NCI-H2227 treated with DMSO at 0.1 percent for 48 hours (cell line): ENCODE measurements at places on chromosomes 11 and 22.

GRCh38 chr11:7646866-7647265, 26.4 kb downstream of the CYB5R2 start:
- no peak for DNase-seq

DNA sequence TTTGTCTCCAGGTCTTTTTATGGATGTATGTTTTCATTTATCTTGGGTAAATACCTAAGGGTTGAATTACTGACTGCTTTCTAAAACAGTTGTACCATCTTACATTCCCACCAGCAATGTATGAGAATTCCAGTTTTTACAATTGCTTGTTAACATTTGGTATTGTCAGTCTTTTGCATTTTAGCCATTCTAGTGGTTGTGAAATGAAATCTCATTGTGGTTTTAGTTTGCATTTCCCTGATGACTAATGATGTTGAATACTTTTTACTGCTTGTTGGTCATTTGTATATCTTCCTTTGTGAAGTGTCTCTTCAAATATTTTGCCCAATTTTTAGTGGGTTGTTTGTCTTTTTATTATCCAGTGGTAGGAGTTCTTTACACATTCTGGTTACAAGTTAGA, 92.8 kb downstream of the ARFGAP2 start:
- DNase-seq, result no peak

GRCh38 chr11:114185436-114185835, 110.8 kb upstream of the NNMT start:
- DNase-seq, result no peak

DNA sequence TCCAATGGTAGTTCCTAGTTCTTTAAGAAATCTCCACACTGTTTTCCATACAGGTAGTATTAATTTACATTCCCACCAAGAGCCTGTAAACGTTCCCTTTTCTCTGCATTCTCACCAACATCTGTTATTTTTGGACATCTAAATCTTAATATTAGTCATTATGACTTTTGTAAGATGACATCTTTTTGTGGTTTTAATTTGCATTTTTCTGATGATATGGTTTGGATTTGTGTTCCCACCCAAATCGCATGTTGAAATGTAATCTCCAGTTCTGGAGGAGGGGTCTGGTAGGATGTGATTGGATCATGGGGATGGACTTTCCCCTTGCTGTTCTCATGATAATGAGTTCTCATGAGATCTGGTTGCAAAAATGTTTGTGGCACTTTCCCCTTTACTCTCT, 89.0 kb downstream of the MUC15 start:
- DNase-seq, result no peak

DNA sequence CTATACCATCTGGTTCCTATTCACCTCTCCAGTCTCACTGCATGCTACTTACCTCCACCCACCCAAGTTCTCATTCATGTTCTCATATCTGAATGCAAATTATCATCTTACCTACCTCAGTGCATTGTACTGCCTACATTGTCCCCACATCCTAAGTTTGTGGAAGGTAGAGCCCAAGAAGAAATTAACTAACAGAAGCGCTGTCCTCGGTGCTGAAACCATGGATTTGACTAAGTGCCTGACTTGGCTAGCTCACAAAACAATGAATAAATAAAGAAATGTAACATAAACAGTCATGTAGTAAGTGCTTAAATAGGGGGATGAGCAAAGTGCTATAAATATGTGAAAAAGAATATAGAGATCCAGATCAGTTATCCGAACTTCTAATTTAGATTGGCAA, 63.2 kb downstream of the GRIA4 start:
- DNase-seq, result no peak

DNA sequence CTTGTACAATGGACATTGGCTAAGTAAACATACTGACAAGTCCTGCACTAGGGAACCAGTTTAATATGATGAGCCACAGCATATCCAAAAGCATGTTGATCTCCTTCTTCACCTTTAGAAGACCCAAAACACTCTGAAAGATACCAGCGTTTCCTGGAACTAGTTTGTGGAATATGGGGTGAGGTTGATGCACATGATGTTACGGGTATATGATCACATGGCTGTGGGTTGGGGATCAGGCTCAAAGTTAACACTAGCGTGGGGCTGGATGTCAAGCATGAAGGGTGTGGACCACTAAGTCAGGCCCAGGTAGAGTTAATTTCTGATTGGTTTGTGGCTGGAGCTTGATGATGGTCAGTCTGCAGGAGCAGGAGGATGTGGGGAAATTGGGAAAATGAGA, 9.0 kb downstream of the IGLL5 start:
- no peak for DNase-seq

- no peak for DNase-seq
These were observed 15.6 kb downstream of the TBC1D10A start for GRCh38 chr22:30310881-30311771.

- no peak for DNase-seq
These were observed 2.3 kb upstream of the AIFM3 start for GRCh38 chr22:20964799-20965103.

- no peak for DNase-seq
These were observed 123.9 kb downstream of the MRTFA start for GRCh38 chr22:40512426-40513136.

DNA sequence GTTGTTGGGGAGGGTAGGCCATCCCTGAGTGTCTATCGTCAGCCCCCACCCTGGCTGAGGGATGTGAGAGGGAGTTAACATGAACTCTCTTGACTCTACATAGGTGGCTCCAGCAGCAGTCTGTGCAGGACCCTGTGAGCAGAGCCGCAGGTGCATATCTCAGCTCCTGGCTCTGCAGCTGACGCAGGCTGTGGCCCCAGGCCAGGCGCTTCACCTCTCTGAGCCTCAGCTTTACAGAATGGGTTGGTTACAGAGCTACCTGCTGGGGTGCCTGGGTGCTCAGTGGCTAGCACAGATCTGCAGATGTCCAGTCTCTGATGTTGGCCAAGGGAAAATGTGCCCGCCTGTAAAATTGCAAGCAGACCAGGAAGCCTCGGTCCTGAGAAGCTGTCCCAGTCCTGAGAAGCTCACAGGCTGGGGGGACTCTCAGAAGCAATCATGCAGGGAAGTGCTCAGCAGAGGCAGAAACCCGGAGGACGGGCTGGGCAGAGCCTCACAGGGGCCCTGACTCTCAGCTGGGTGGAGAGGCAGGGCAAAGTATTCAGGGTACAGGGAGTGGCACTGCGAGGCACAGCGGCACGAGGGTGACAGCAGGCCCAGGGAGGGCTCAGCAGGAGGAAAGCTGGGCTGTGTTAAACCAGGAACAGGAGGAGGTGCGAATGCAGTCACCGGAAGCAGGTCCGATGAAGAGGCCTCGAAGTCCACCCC, 15.9 kb upstream of the LRP5 start:
- DNase-seq, result no peak

- DNase-seq, result no peak
These were observed 126.0 kb downstream of the CTTN start for GRCh38 chr11:70524096-70524922.

DNA sequence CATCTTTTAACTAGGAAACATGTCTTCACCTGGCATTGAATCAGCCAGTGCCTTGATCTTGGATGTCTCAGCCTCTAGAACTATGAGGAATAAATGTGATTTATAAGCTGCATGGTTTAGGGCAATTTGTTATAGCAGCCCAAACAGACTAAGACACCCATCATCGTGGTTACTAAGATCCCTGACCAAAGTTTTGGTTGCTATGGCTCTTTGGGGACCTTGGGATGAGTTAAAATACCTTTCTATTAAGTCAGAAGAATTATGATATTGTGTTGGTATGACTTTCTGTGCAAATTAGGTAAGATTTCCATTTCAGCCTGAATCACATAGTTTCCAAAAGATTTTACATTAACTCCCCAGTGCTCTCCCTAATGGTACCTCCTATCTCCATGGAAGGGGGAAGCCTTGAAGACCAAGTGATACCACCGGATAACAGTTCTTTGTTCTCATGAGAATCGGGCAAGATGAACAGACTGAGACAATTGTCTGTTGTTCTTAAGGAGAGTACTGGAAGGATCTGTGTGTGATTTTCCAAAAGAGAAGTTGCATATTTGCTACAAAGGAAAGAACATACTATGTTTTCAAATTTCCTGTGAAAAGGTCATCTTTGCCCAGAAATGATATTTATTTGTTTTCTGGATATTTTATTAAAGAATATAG, 60.4 kb upstream of the UBASH3B start:
- no peak for DNase-seq

DNA sequence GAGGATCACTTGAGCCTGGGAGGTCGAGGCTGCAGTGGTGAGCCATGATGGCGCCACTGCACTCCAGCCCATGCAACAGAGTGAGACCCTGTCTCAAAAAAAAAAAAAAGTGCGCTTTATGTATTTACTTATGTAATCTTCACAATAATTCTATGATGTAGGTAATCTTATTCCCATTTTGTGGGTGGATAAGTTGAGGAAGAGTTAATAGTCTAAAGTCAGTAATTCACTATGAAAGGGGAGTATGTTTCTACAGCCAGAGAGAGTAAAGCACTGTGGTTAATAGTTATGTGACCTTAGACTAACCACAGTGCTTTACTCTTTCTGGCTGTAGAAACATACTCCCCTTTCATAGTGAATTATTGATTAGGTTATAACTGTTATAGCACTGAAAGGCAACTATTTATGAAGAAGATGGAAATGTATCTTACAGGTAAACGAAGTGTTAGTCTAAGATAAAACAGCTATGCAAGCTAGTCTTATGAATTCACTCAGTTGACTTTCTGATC, 11.9 kb downstream of the CTR9 start:
- no peak for DNase-seq

DNA sequence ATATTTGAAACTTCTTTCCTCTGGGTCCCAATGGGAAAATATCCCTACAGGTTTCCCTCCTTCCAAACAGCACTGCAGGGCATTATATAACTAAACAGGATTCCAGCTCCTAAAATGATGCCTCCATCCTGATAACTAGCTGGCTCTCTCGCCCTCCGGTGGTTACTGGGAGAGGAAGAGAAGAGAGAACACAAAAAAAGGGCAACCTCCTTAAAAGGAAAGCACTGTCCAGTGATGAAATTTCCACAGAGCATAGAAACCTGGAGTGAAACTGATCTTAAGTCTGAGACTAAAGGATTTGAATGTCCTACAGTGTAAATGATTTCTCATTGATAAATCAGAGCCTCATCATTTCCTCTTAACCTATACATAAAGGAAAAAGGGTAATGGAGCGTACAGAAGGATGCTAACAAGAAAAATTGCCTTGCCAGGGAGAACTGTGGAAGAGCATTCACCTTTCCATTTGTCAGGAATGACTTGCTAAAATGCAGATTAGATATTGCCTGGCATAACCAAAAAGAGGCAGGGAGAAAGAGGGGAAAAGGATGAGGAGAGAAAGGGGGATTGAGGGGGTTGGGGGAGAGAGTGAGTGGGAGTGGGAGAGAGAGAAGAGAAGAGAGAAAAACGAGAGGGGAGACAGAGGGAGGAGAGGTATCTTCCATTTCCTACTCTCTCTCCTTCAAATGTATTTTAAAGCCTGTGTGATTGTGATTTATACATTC, 121.3 kb downstream of the APOL5 start:
- peak; percentile 28 for DNase-seq

DNA sequence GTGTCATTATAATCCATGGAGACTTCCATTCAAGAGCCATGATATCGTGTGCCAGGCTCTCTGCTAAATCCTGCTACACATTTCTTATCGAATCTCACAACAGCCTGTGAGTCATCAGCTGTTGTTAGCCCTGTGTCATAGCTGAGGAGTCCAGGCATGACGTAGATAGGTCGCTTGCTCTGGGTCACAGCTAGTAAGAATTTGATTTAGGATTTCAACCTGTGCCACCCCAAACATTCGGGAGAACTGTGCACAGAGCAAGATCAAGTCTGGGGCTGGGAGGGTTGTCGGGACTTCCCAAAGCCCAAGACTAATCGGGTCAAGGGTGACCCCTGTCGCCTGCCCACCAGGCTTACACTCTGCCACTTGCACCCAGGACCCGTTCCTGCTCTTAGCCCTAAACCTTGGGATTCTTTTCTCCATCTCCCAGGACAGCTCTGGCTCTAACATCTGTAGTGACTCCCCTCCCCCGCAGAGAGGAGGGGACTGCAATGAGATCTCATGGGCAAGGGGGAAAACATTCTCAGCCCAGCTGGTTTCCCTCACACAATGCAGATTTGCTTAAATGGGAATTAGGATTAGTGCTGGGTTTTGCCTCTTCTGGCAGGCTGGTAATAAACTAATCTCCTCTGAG, 34.3 kb downstream of the TSPAN18 start:
- no peak for DNase-seq

GRCh38 chr11:63738720-63739360, 29.7 kb downstream of the ZFTA start:
- peak; percentile 79 for DNase-seq

DNA sequence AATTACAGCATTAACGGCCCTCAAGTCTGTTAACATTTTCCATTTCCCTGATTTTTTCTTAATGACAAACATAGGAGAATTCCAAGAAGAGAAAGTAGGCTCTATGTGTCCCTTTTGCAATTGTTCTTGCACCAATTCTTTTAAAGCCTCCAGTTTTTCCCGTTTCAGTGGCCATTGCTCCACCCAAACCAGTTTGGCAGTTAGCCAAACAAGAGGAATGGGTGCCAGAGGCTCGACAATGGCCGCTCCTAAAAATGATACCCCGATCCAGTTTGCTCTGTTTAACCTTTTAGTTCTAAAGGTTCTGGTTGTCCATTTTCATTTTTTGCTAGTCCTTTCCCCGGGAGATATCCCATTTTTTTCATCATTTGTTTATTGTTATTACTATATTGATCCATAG, 6.7 kb upstream of the DNAJB13 start:
- no peak for DNase-seq

- no peak for DNase-seq
These were observed 60.0 kb downstream of the PKNOX2 start for GRCh38 chr11:125224391-125225021.

- no peak for DNase-seq
These were observed 260.6 kb downstream of the ETS1 start for GRCh38 chr11:128326791-128327190.

GRCh38 chr11:120795185-120795584, 228.7 kb upstream of the TBCEL start:
- DNase-seq, result no peak

DNA sequence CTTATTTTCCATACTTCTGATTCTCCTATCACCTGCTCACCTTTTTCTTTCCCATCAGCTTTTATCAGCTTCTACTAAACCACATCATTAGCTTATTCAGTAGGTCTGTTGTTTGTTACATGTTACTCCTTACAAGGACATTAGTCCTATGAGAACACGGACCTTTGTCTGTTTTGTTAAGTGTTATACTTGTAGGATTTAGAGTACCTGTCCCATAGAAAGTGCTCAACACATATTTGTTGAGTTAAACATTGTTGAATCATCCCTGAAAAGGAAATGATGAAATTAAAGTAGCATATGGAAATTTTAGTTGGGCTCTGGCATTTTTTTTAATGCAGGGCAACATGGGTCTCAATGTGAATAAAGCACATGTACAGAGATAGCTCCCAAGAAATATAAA, 222.1 kb upstream of the CARD18 start:
- DNase-seq, result no peak

DNA sequence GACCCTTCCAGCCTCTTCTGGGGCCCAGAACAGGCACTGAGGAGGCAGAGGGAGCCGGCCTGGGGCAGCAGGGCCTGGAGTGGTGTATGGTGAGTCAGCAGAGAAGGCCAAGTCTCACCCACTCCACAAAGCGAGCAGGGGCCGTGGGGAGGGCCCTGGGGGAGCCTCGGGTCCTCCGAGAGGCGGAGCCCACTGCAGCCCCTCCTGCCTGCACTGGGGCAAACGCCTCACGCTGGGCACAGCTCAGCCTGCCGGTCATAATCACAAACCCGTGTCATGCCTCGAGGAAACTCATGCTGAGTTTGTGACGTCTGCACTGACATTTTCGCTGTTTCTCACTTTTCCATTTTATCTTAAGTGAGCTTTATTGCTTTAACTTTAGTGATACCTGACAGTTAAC, 38.4 kb downstream of the TOLLIP start:
- DNase-seq, result no peak
